Right cardiac atrium (tissue), 5 donors: ENCODE measurements at places on chromosomes 6 and 20. TPM values are rescaled to one million over a fixed set of nuclear protein-coding genes. Genes with fewer than 3 reads are reported as not detected.

HDGFL1 gene
- not detected for total RNA-seq

MEI4 gene
- total RNA-seq, result 2.8 TPM

- no peak for DNase-seq
Observed at GRCh38 chr6:134190883-134191282, 127.0 kb downstream of the SGK1 start.

GNMT gene
- total RNA-seq, result 0.88 TPM

COL9A1 gene
- total RNA-seq, result 1.9 TPM

DNA sequence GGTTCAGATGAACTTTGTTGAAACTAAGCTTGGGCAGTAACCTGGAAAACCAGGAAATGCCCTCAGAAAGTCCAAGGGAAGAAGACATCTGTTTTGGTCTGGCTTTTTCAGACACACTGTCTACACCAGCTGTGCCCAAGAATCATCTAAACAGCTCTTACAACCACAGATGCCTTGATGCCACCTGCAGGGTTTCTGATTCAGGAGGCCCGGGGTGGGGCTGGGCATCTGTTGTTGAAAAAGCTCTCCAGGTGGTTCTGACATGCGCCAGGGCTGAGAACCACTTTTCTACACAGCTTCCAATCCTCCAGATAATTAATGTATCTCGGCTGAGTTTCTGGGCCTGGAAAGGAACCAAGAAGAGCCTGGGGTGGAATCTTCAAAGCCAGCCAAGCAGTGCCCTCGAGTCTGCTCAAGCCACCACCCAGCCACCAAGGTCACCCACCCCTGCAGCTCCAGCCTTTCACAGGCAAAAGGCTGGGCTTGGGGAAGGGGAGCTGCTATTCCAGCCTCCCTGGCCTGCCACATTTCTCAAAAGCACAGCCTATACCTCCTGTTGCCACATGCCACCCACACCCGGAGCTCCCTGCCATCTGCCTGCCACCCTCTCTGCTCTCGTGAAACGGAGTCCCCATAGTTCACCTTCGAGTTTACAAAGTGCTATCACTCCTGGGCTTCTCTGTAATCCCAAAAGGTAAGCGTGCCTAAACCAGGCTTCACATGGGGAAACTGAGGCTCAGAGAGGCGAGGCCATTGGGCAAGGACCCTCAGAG, 9.4 kb downstream of the MDGA1 start:
- no peak for DNase-seq

- DNase-seq, result no peak
Observed at GRCh38 chr6:13472976-13473767, 14.2 kb downstream of the GFOD1 start.

ZKSCAN8 gene
- 15.8 TPM for total RNA-seq

- DNase-seq, result no peak
Observed at GRCh38 chr20:10282979-10283456, 64.4 kb downstream of the SNAP25 start.

RSPH4A gene
- 0.20 TPM for total RNA-seq

DNA sequence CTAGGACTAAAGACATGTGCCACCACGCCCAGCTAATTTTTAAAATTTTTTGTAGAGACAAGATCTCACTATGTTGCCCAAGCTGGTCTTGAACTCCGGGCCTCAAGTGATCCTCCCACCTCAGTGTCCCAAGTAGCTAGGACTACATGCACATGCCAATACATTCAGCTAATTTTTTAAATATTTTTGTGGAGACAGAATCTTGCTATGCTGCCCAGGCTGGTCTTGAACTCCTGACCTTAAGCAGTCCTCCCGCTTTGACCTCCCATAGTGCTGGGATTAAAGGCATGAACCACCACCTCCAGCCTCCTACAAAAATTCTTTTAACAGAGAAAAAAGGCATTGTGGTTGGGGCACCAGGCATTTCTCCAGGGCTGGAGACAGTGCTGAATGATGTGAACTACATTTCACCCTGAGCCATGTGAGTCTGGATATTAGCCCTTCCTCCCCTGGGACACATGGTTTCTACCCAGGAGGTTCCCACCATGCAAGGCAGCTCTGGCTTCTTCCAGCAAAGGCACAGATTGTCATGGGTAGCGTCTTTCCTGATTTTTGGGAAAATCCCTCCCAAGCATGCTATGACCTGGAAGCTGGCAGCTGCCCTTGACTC, 36.3 kb upstream of the CMTR1 start:
- DNase-seq, result no peak

DNA sequence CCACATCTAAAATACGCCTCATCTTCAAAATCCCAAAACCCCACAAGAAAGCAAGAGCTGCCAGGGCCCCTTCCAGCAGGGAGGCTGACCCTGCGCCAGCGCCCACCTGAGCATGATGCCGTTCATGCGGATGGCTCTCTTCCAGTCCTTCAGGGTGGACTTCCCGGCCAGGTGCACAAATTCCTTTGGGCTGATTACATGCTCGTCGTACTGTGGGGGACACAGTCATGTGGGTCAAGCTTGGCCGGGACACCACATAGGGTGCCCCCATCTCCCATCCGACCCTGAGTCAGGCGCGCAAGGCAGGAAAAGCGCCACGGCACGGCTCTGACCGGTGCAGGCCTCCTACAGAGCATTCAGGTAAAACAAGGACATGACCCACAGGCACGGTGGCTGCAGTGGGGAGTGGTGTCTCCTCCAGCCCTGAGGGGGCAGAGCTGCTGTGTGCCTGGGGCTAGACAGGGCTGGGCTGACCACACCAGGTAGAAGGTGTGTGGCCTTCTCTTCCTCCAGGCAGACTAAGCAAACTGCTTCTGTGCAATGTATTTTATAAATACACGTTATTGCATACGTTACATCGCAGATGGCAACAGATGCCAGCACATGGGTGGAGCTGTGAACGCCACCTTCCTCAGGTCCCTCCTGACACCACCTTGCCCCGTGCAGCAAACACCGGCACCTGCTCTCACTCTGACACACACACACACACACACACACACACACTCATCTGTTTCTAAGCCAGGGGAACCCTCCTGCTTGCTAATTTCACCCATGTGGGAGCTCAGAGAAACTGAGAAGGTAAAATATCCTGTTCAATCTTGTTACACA, 23.8 kb upstream of the HELZ2 start:
- no peak for DNase-seq

DNA sequence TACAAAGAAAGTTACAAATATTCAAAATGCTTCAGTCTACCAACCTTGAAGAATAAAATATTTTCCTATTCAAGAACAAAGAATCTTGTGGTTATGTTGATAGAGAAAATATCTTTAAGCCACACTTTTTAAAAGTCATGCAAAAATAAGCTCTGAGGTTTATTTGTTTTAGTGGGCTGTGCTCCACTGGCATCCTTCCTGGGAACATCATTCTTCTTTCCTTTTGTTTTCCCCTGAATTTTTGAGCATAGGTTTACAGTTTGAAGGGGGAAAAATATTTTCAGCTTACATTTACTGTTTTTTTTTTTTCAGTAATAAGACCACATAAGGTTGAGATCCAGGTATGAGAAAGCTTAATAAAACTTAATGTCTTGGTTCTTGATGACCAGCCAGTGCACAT, 72.0 kb upstream of the BACH2 start:
- DNase-seq, result no peak

DNA sequence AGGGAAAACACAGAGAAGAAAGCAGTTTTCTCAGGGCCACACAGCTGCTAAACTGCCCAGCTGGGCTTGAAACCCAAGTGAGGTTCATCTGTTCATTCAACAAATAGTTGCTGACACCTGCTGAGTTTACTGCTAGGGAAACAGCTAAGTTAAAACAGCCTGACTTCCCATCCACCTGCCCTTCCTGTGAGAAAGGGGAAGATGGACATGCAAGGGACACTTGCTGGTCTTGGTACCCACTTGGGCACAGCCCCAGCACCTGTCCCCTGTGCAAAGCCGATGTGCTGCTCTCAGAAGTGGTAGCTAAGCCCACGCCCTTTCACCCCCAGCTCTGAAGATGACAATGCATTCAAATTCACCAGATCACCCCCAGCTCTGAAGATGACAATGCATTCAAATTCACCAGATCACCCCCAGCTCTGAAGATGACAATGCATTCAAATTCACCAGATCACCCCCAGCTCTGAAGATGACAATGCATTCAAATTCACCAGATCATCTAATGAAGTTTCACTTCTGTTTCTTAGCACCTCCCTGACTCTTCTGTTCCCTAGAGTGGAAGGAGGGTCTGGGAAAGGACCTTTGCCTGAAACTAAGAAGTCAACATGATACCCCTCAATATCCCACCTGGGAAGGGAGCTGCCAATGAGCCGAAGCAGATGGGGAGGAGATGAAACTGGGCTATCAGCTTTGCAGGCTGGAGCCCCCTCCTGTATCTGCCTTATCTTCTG, 46.0 kb upstream of the TOP1 start:
- DNase-seq, result no peak

ELOVL2 gene
- 1.3 TPM for total RNA-seq

- no peak for DNase-seq
Observed at GRCh38 chr6:96645106-96645505, 82.2 kb downstream of the FHL5 start.

THBD gene
- 17.4 TPM for total RNA-seq

- no peak for DNase-seq
Observed at GRCh38 chr6:125918681-125919566, 37.6 kb upstream of the HINT3 start.

DNA sequence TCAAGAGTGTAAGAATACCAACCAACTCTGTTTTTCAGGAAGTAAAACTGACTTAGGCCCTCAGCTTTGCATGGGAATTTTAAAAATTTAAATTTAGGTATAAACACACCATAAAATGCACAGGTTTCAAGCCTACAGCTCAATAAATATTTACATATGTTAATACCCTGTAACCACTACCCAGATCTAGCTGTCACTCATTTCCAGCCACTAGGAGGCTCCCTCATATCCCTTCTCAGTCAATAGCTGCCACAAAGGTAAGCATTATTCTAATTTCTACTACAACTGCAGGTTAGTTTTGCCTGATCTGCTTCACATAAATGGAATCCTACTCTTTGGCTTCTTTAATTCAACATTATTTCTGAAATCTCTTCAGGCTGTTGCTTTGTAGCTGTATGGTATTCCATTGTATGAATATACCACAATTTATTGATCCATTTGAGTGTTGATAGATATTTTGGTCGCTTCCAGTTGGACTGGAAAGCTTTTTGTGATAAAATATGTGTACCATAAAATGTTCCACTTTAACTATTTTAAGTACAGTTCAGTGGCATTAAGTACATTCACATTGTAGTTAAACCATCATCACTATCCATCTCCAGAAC, 32.5 kb upstream of the MEI4 start:
- DNase-seq, result no peak

DNA sequence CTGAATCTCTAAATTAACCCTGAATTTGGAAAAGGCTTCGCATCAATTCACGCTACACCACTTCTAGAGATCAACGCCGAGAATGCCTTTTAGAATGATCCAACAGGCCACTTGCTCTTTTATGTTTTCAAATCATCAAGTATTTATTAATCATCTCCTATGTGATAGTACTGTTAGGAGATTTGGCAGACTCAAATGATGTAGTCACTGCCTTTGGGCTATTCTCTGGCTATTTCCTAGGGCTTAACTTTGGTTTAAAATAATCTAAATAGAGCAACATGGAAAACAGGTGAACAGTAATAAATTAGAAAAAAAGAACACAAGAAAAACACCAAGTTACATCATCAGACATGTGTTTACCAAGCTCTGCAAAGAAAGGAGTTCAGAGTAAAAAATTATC, 140.3 kb downstream of the TENT5A start:
- DNase-seq, result no peak

BPI gene
- 0.71 TPM for total RNA-seq

DNA sequence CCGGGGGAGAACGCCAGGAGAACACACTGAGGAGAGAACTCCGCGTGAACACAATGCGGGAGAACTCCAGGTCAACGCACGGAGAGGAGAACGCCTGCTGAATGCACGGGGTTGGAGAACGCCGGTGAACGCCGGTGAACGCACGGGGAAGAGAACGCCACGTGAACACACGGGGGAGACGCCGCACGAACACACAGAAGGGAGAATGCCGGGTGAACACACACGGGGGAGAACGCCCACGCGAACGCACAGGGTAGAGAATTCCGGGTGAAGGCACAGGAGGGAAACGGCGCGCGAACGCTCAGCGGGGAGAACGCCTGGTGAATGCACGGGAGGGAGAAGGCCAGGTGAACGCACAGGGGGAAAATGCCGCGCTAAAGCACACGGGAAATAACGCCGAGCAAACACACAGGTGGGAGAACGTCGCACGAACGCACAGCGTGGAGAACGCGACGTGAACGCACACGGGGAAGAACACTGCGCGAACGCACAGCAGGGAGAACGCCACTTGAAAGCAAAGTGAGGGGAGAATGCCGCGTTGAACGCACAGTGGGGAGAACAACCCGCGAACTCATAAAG, 56.1 kb downstream of the RNASET2 start:
- no peak for DNase-seq

PEDS1 gene
- 25.2 TPM for total RNA-seq

DNA sequence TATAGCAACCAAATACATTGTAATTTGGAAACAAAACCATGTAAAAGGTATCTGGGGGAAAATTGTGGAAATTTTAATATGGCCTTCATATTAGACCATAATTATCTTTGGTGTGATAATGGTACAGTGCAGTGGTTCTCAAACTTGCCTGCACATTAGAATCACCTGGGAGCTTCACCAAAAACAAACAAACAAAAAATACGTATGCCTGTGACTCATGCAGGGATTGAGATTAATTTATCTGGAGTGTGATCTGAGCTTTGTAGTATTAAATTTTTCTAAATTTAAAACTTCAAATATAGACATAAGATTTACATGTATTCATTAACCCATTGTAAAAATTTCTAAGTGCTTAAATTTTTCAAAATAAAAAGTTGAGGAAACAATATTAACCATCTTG, 31.5 kb downstream of the ARHGAP18 start:
- DNase-seq, result no peak

DNA sequence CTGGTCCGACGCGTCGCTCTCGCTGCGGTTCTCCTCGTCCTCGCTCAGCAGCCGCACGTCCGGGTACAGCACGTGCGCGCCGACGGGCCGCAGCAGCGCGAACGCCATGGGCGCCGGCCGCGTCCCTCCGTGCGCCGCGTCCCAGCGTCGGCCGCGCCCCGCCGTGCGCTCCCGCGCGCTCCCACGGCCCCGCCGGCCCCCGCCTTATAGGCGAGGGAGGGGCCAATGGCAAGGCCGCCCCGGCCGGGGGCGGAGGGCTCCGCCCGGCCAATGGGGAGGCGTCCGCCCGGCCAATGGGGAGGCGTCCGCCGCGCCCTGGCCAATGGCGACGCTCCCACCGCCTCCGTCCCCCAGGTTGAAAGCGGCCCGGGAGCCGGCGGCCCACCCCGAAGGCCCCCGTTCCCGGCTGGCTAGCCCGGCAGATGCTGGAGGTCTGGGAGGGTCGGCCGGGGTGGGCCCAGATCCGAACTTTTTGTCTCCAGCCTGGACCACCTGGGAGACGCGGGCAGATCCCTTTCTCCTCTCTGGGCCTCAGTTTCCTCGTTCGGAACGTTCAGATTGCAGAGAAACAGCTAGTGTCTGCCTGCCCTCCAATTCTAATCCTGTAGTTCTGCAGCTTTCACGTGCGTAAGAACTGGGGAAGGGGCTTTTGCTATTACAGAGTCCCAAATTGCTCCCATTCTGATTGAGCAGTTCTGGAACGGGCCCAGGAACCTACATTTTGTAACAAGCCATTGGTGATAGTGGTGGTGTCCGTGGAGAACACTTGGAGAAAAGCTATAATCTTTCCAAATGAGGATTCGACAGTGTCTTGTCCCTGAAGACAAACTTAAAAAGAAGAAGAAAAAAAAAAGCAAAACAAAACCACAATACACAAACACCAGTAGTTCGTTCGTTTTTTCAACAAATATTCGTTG, at the start of gene TCF15:
Gene TCF15 (minus strand): TSS at position 180 of the 917 bp plus-strand sequence. CDS start 72 bp downstream, at position 108.
- DNase-seq, result peak; percentile 79

GRCh38 chr6:152034631-152035030, 227.1 kb downstream of the ESR1 start:
- DNase-seq, result no peak

DAAM2 gene
- 7.6 TPM for total RNA-seq

- DNase-seq, result peak; percentile 57
Observed at GRCh38 chr6:41442800-41443501, 103.2 kb upstream of the FOXP4 start.

WFDC12 gene
- total RNA-seq, result not detected
